ENCODE measurements at places on chromosomes 5 and 9.

GRCh38 chr5:148949841-148950470 is 112.9 kb downstream of the SH3TC2 start:
- DNase-seq = no peak

DNA sequence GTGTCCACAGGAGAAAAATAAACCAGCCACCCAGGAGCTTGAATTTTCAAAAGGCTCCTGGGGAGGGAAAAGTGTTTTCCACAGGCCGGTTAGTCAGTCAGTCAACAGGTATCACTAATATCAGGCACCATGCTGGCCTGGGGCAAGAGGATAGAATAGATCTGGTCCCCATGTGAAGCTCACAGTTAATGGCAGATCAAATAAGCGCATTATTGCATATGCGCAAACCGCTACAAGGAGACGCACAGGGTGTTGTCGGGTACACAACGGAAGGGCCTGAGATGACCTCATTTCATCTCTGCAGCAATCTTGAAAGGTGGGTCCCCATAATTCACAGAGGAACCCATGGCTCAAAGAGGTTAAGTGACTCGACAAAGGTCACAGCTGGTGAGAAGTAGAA is 260.7 kb downstream of the CRB2 start:
- DNase-seq = no peak

DNA sequence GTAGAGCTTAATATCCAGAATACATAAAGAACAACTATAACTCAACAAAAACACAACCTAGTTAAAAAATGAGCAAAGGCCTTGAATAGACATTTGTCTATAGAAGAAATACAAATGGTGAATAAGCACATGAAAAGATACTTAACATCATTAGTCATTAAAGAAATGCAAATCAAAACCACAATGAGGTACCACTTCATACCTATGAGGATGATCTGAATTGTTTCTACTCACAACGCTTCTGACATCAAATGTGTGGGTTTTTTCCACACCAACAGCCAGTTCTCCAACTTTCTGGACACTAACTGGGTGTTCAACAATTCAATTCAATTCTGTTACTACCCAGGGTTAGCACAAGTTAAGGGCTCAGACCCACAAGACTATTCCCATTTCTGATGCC is 22.0 kb downstream of the SREK1IP1 start:
- no peak for DNase-seq

- peak; percentile 38 for DNase-seq
Measured at GRCh38 chr5:6829150-6829784, 116.0 kb downstream of the TENT4A start.

DNA sequence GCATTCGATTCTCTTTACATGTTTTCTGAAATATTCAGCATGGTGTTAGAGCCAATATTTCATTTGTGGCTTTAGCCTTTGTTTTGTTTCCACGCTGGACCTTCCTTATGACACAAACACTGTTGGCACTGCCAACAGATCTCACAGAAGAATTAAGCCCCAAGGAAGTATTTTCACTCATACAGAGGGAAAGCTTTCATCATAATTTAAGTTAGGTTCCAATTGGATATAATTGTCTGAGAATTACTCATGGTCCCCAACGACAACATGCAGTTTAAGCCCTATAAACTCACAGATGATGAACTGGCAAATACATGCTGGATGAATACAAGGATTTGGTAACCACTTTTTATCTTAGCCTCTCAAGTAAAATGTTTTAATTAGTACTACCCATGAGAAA is 259.5 kb downstream of the EBF1 start:
- DNase-seq = no peak

DNA sequence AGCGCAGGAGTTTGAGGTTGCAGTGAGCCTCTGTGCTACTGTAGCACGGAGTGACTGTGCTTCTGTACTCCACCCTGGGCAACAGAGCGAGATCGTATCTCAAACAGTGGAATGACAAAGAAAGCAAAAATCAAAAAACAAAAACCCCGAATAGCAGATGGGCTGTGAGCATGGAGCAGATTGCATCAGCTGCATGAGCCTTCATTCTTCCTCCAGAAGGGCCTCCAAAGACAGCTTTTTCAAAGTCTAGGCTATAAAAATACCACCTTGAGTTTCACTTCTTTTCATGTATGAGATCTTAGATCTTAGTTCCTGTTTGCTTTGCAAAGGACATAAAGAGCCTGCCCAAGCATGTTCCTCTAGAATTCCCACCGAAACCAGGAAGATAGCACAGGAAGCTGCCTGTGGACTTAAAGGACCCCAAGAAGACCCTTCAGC is 15.0 kb upstream of the HSPB3 start:
- no peak for DNase-seq

DNA sequence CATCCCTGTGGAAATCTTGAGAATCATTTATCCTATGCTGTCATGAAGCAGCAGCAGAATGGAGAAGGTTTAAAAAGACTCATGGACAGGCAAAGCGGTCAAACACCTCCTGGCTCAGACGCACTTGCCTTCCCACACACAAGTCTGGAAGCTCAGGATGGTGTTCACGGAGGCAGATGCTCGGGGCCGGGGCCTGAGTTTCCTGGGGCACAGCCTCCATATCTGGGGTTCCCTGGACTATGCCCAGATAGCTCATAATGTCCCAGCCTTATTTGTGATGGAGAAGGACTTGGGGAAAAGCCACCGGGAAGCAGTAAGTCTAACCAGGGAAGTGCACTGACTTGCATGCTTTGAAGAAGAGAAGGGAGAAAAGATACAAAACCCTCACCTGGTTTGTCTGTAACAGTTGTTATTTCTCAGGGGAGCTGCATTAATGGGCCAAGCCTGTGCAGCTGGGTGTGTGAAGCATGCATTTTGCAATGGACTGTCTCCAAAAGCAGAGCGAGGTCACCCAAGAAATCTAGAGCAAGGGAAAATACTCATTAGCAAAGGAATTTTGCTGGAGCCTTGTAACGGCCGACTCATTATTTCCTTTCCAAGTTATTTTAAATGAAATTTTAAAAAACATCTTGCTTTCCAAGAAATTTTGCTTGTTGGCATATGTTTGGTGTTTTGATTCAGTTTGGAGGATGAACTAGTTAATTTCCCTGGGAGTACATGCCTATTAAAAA is 3.4 kb downstream of the S1PR3 start:
- no peak for DNase-seq

- DNase-seq = no peak
Measured at GRCh38 chr9:36398745-36399144, 1.3 kb downstream of the RNF38 start.
